ENCODE measurements at places on chromosomes 2 and 18.

DNA sequence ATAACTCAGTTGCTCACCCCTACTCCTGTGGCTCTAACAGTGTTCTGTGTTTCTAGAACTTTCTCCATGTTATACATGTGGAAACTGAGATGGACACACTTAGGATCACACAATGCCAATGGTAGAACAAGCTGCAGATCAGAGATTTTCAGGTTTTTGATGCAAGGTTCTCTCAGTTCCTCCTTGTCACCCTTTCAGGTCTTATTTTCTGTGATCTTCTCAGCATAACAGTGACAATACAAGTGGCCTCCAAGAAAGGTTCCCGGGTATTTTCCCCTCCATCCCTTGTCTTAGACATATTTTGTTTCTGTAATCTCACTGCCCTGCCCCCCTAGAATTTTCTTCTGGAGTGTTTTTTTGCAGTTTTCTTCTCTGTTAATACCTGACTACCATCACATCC is 6.2 kb upstream of the MGAT5 start:
- no peak for DNase-seq

- no peak for DNase-seq
Measured at GRCh38 chr2:56671973-56672569, 488.3 kb downstream of the CCDC85A start.

- DNase-seq, result no peak
Measured at GRCh38 chr2:17821535-17822444, 5.5 kb downstream of the MSGN1 start.

DNA sequence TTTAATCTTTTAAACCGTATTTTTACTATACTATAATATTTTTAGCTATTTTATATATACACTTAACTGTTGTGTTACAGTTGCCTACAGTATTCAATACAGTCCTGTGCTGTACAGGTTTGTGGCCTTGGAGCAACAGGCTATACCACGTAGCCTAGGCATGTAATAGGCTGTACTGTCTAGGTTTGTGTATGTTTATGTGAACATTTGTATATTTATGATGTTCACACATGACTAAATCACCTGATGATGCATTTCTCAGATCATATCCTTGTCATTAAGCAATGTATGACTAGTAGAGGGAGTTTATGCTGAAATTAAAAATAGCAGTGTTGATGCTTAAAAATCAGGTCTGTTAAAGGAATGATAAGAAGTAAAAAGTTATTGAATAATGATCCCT is 92.3 kb upstream of the RANBP2 start:
- DNase-seq, result no peak

- DNase-seq, result no peak
Measured at GRCh38 chr2:46850742-46851141, 64.9 kb downstream of the MCFD2 start.

GRCh38 chr2:234650911-234651310 is 154.0 kb upstream of the ARL4C start:
- no peak for DNase-seq

DNA sequence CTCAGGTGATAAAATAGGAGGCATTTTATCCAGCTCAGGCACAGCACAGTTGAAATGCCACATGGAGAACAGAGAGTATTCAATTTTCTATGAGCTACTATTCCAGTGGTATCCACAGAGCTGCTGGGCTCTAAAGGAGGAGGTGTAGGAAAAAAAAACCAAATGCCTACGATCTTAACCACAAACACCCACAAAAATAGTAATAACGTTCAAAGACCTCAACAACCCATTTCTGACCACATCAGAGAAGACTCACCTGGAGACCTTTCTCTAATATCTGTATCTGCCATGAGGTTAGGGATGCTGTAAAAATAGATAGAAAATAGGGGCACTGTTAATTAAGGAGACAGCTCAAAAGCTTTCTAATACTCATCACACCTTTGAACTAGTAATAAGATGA is 294.6 kb upstream of the PARD3B start:
- DNase-seq, result no peak

DNA sequence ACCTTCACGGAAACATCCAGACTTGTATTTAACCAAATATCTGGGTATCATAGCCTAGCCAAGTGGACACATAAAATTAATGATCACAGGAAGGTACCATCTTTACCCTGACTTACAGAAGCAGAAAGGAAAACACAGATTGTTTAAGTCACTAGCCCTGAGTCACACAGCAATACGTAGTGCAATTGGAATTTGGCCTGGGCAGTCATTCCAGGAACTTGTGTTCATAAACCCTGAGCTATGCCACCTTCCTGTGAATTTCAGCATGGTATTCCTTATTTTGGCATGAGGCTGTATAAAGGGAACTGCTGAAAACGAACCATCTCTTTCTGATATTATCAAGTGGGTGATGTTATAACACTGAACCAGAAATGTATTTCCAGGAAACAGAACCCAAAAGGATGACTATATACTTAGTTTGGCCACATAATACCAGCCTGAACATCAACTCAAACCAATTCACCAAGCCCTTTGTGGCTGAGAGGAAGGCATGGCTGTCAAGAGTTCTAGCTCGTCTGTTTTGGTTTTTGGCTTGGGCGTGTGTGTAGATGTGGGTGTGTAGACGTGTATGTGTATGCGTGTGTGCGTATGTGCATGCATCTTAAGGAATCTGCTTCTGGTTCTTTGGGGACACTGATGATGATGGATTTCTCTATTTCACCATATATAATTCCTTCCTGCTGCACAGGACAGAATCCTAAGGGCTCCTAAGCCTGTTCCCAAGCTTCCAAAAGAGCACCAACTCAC is 533.4 kb upstream of the ID2 start:
- peak; percentile 53 for DNase-seq

- DNase-seq, result no peak
Measured at GRCh38 chr2:227349989-227350612, 25.1 kb downstream of the MFF start.

GRCh38 chr2:227942021-227942420 is 70.6 kb downstream of the DAW1 start:
- DNase-seq, result no peak

- DNase-seq, result no peak
Measured at GRCh38 chr2:46811379-46812310, 104.0 kb downstream of the MCFD2 start.

DNA sequence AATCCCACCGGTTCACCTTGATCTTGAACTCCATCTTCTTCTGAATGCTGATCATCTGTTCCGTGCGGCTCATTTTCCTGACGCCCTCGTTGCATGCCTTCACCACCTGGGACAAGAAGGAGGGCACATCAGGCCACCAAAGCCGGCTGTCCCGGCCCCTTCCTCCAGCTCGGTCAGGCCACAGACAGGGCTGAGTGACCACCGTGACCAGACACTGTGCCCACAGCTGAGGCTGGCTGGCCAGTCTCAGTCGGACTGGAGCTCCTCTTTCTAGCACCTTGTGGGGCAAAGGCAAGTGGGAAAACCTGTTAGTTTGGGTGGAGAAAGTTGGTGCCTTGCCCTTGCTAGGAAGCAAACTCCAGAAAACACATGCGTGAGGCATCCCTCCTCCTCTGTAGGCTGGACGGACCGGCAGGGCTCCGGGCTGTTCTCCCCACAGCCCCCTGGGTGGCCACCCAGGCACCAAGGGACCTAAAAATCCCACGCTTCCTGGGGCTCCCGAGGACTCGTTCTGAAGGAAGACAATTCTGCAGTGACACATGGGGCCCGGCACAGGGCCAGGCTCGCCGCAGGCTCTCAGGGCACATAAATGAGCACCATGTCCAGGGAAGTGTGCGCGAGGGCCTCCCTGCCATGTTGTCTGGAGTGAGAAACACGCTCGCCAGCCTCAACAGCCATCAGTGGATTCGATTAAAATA is 15.3 kb downstream of the SNORC start:
- DNase-seq, result no peak

GRCh38 chr2:97982621-97983020 is 13.1 kb downstream of the TMEM131 start:
- no peak for DNase-seq

DNA sequence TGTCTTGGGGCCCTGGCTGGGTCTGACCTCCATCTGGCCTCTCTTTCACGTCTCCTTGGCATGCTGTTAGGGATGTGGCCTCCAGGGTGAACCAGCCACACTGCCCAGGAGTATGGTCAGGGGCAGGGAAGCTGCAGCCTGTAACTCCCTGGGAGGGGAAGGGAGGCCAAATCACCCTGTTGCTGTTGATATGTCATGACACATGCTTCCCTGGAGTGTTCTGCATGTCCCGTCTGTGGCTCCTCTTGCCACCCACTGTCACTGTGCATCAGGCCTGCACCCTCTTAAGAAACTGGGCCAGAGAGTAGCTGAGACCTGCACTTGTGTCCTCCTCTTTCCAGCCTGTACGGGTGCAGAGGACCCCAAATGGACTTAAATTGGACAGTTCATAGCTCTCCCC is 221.3 kb downstream of the FHOD3 start:
- DNase-seq, result no peak

DNA sequence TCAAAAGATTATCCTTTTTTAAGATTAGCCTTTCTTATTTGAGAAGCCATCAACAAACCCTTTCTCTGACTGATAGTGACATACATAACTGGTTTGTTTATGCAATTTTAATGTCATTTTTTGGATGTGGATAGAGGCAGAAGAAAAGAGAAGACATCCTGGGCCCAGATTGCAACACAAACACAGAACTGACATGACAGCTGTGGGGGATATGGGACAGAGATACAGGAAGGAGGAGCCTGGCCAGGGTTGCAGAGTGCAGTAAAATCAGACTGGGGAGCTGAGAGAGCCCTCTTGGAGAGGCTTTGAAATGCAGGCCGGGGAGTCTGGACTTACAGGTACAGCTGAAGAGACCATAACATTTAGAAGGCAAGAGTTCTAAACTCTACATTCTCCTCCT is 65.1 kb downstream of the SIGLEC15 start:
- no peak for DNase-seq

- no peak for DNase-seq
Measured at GRCh38 chr2:110820128-110820527, 87.8 kb downstream of the ACOXL start.

DNA sequence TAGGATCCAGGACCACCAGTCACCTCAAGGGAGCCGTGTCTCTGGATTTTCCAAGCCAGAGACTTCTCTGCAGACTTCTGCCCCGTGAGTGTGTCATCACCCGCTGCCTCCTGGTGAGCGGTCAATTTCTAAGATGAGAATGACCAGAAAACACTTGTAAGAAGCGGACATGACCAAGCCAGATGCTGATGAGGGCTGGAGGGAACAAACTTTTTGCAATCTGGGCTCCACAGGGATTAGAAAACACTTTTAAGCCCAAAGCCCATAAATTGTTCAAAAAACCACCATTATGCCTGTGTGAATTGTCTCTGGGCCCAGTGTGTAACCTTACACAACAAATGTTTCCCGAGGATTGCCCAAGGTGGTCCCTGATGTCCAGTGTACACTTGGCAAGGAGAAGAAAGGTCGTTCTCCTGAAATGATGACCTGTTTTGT is 5.3 kb upstream of the NPPC start:
- no peak for DNase-seq

DNA sequence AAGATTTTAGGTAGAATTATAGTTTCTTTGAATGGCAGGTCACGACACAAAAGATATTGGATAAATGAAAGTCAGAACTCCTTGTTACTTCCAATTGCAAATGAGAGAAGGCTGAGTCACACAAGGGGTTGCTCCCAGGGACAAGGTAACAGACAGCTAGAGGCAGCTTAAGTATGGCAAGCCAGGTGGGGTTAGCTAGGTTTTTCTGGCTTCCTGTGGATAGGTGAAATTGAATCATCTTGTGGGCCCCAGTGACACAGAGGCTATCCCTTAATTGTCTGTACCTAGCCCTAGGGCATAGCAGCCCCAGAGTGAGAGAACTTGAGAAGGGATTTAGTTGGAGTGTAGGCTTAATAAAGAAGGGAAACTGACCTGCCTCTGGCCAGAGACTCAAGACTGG is 407.7 kb upstream of the SLC8A1 start:
- DNase-seq, result no peak

- DNase-seq, result no peak
Measured at GRCh38 chr2:68721482-68722101, 13.0 kb upstream of the ARHGAP25 start.

GRCh38 chr2:30266705-30267104 is 35.4 kb downstream of the LBH start:
- DNase-seq, result no peak

DNA sequence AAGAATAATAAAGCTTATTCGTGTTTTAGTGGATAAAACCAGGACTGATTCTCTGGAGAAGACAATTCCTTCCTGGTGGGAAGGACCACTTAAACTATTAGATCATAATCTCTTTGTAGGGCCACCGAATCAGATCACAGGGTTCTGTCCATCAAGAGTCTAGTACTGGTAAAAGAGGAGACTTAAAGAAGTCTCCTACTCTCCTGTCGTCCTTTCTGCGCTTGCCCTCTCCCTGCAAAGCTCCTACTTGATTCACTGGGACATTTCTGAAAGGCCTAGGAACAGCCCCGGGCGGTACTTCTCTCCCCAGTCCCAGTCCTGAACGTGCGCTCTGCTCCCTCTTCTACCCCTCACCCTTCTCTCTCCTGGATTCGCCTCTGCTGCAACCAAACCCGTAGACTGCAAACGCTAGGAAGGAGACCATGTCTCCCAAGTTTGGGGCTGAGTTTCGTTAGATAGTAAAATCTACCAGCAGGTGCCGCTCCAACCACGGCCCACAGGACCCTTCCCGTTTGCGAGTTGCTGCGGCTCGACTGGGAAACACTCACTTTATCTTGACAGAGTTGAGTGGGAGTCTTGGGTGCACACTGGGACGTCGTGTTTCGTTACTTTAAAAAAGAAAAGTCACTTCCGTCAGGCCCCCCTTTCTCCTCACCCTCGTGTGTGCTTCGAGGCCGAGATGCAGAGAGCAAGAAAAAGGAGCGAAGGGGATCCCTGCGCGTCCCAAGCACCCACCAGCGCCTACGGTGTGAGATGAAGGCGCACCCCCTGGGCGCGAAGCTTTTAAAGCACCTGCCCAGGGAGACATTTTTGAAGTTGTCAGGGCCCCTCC is 923 bp downstream of the FIGLA start:
- DNase-seq, result peak; percentile 5

DNA sequence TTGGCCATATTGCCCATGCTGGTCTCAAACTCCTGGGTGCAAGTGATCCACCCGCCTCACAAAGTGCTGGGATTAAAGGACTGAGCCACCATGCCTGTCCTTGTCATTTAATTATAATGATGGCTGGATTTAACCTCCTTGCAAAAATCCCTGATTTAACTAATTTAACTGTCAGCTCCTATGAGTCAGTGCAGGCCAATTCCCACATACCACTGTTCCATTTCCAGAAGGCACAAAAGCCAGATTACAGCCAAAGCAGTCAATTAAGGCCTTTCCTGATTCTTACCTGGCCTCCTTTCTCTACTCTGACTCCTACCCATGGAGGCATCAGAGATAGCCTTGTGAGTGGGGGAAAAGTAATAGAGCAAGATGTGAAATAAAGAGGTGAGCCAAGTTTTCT is 12.3 kb upstream of the SLC35F5 start:
- DNase-seq, result no peak

GRCh38 chr2:29112379-29112778 is 2.8 kb upstream of the CLIP4 start:
- no peak for DNase-seq

GRCh38 chr18:22858121-22858520 is 75.0 kb upstream of the RBBP8 start:
- no peak for DNase-seq

- DNase-seq, result no peak
Measured at GRCh38 chr2:237603718-237604362, 13.3 kb upstream of the RAB17 start.

- DNase-seq, result peak; percentile 14
Measured at GRCh38 chr2:189076572-189076971, 102.4 kb downstream of the COL3A1 start.

Data from fibroblast of the conjunctiva (primary cell).